ENCODE measurements at places on chromosomes 2 and 18.

GRCh38 chr2:42775186-42775585, 11.3 kb upstream of the OXER1 start:
- no peak for DNase-seq

GRCh38 chr2:224523626-224524577, 61.3 kb downstream of the CUL3 start:
- no peak for DNase-seq

GRCh38 chr2:24276349-24276899, 83.9 kb downstream of the ITSN2 start:
- DNase-seq: no peak

GRCh38 chr2:109368798-109369197, 239.8 kb downstream of the SH3RF3 start:
- DNase-seq: no peak

DNA sequence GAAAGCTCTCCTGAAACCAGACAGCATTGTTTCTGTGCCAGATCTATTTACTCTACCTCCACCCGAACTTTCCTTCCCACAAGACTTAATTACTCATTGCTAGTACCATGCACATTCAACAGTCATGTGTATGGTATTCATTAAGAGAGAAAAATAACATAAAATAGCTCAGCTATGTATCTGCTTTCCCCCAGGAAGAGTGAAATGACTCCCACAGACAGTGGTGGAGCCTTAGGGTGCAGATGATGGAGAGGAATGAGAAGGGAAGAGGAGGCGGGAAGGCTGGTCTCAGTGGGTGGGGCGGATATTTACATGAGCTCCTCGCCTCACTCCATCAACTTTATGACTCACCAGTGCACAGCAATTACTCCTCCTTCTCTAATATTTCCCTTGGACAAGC, 724.5 kb downstream of the EPHA4 start:
- no peak for DNase-seq

Measured in stimulated activated CD8-positive, alpha-beta memory T cell treated with anti-CD3 and anti-CD28 coated beads, Interleukin-4, amount 100 ng/mL, for 4 hours (primary cell).